ENCODE measurements at places on chromosomes 2 and 18.

- DNase-seq, result no peak
Measured at GRCh38 chr2:183474912-183475695, 350.9 kb downstream of the NUP35 start.

GRCh38 chr18:44602845-44603244 is 77.8 kb upstream of the SETBP1 start:
- no peak for DNase-seq

GRCh38 chr18:24214144-24214543 is 75.3 kb downstream of the CABYR start:
- DNase-seq, result no peak

DNA sequence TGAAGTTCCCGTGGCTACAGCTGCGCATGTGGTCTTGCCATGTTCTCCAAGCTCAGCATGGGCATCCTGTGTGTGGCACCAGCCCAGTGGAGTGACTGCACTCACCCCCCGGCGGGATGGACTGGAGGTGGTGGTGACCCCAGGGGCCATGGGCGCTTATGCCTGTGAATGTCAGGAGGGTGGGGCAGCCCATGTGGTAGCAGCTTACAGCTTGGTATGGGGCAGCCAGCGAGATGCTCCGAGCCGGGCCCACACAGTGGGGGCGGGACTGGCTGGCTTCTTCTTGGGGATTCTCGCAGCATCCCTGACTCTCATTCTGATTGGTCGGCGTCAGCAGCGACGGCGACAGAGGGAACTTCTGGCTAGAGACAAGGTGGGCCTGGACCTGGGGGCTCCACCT is 25.6 kb downstream of the SEMA4F start:
- no peak for DNase-seq

DNA sequence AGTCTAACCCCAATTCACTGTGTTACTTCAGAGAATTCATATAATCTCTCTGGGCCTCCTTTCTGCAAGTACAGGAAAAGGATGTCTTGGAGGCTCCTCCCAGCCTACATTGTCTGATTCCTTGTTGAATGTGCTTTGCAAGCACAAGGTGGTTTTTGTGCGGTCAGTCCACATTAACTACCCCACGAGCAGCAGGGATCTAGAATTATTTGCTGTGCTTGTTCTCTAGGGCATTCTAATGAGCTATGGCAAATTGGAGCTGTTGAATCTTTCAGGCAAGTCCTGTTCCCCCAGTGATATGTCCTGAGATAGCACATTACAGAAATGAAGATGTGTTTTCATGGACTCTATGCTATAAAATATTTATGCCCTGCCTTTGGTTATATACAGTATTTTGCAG is 349.4 kb downstream of the SLC4A3 start:
- DNase-seq, result no peak

DNA sequence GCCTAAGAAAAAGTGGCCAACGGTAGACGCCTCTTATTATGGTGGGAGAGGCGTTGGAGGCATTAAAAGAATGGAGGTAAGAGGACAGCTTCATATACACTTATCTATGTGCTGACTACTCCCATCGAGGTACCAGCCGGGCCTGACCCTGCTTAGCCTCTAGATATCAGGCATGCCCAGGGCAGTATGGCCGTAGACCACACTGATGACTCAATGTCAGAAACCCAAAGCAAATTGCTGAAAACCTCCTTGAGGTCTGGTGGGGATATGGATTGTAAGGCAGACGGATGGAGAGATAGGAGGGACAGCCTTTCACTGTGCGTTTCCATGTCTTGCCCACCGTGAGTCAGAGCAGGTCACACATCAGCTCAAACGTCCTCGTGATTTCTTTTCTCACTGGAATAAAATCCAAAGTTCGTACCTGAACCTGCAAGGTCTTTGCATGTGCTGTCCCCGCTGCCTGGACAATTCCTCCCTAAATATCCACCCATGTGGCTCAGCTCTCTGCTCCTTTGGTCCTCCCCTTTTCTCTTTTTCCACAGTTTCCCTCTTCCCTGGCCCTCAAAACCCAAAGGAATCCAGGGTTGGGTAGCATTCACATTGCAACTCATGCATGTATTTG is 168.9 kb downstream of the ANTXR1 start:
- DNase-seq, result no peak

Measured in NCI-H524 treated with DMSO at 0.1 percent for 48 hours (cell line).